HS-5 (cell line): ENCODE measurements at places on chromosomes 3 and 15.

GRCh38 chr15:68706256-68706655, 114.4 kb downstream of the ANP32A start:
- no peak for DNase-seq

- DNase-seq, result peak; percentile 10
Measured at GRCh38 chr3:67765575-67765974, 111.2 kb upstream of the SUCLG2 start.

DNA sequence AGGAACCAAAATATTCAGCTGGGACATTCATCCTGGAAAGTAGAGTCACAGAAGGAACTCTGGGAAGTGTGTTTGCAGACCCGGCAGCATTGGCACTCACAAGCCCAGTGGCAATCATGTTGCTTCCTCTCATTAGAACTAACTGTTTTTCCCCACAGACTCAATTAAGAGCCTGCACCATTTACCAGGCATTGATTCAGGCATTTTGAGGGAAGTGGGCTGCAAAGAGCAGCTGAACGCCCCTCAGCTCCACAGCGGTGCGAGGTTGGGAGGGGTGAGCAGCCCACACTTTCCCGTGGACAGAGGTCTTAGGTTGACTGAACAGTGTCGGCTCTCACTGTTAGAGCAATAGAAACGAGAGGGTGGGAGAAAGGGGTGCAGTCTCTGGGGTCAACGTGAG, 143.8 kb downstream of the STT3B start:
- no peak for DNase-seq

GRCh38 chr3:29936054-29936453, 655.2 kb downstream of the RBMS3 start:
- no peak for DNase-seq

DNA sequence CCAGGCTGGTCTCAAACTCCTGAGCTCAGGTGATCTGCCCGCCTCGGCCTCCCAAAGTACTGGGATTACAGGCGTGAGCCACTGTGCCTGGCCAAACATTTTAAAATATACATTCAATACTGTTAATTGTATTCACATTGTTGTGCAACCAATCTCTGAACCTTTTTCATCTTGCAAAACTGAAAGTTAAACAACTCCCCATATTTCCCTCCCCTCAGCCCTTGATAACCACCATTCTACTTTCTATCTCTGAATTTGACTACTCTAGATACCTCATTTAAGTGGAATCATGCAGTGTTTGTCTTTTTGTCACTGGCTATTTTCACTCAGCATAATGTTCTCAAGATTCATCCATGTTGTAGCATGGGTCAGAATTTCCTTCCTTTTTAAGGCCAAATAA, 30.0 kb downstream of the HMCES start:
- no peak for DNase-seq

DNA sequence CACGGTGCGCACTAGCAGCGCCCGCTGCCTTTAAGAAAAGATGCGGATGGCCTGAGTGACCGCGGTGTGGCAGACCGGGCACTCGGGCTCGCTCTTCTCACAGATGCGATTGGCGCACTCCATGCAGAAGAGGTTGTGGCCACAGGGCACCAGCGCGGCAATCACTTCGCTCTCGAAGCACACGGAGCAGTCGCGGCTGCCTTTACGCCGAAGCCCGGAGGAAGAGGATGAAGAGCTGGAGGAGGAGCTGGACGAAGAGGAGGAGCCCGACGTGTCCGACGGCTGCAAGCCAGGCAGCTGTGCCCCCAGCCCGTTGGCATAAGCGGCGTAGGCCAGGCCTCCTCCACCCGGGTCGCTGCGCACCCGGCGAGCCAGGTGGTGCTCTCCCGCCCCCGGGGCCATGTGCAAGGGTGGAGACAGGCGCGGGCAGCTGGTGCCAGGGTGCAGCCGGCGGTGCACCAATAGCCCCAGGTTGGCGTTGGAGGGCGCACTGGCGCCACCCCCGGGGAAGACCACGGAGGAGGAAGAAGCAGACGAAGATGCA, 2.6 kb downstream of the MEX3B start:
- no peak for DNase-seq

- no peak for DNase-seq
Measured at GRCh38 chr3:155629556-155629955, 115.3 kb downstream of the PLCH1 start.

GRCh38 chr15:38054488-38054887, 120.0 kb downstream of the TMCO5A start:
- DNase-seq, result no peak

GRCh38 chr15:56729561-56729960, 3.7 kb downstream of the ZNF280D start:
- no peak for DNase-seq

DNA sequence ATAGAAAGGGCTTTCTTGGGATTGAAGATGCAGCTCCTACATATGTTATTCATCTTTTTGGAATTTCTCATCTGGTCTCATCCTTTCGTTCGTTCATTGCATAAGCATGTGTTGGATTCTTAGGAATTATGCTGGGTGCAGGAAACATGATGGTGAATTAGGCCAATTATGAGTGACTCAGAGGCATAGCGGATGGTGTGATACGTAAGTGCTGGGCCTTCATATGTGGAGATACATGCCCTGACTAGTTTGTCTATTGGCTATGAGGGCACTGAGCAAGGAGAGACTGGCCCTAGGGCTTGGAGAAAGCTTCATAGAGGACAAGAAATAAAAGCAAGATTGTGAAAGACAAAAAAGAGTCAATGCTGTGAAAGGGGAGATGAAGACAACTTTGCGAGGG, 235.1 kb downstream of the MYRIP start:
- DNase-seq, result peak; percentile 97
